HCT116 (cell line): ENCODE measurements at places on chromosomes 1 and 21. TPM values are rescaled to one million over a fixed set of nuclear protein-coding genes. Genes with fewer than 3 reads are reported as not detected.

GRCh38 chr21:36422279-36423098, 37.3 kb downstream of the CHAF1B start:
- peak; percentile 34 for DNase-seq

DNA sequence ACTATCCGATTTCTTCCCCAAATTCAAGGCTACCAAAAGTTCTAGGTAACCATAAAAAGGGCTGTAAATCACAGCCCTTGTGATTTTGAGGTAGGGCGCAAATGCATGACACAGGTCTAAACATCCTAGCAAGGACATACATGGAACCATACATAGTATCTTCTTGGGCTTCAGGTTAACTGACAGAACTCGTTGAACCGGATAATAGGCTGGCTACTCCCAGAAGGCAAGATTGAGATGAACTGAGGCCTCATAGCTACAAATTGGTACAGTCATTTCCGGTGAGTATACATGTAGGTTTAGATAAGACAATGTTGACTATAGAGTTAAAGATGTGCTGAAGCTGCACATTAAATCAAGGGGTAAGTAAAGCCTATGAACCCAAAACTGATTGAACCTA, 27.3 kb upstream of the TP53BP2 start:
- no peak for DNase-seq

GRCh38 chr1:229941160-229941559, 125.9 kb upstream of the GALNT2 start:
- no peak for DNase-seq

- DNase-seq = peak; percentile 34
Measured at GRCh38 chr1:221979444-221980032, 237.6 kb upstream of the DUSP10 start.

DNA sequence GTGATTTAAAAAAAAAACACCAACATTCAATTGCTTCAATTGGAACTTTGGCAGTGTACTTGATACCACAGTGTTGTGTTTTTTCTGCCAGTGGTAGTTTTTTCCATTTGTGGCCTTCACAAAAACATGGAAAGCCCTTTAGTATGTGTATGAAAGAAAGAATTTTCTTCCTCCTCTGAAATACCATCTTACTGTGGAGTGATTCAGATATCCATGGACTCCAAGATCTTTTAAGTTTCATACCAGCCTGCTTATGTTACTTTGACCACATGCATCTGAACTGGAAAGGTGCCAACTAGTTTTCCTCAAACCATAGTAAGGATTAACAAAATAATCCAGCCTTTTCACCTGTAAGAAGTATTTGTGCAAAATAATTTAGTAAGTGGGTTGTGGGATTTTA, 3.4 kb downstream of the PPP2R5A start:
- no peak for DNase-seq

Gene CR1L
- total RNA-seq = 0.15 TPM

Gene SNRPE
- total RNA-seq = 288 TPM

Gene IL19
- total RNA-seq = not detected
